ENCODE measurements at places on chromosomes 7 and 10.

DNA sequence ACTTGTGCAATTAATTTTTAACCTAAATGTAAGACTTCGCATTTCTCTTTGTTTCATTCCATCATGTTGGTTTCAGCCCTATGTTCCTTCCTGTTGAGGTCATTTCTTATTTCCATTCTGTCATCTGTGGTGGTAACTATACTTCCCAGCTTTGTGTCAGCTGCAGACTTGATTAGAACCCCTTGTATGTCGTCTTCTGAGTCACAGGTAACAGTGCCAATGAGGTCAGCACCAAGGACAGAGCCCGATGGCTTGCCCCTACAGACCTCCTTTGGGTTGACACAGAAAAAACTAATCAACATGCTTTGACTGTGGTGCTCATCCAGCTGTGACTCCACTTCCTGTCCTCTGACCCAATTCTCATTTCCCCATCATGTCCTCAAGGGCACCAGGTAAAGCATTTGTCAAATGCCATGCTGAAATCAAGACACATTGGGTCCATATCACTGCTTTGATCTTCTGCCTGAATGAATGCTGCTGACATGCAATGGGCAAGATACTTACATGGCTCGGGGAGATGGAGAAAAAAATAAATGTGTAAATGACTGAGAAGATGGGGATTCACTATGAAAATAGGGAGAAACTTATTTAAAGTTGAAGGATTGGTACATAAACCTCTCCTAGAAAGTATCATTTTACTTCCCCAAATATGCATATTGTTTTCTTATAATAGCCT, 25.6 kb upstream of the CRTAC1 start:
- no peak for DNase-seq

DNA sequence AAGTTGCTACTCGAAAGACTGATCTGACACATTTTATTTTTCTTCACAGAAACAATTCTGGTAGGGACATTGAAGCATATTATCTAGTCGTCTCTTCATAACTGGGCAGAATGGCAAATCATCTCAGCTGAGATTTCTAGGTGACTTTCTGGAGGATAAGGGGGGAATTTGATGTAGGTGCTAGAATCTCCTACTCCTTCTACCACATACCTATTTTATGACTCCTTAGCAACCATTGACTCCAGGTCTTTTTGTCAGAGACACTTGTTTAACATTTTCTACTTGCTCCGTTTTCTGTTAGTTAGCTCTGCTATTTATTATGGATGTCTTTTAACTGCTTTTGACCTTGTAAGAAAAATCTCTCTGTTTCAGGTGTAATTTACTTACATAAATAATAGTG, 380.9 kb upstream of the SEMA3C start:
- DNase-seq: no peak

DNA sequence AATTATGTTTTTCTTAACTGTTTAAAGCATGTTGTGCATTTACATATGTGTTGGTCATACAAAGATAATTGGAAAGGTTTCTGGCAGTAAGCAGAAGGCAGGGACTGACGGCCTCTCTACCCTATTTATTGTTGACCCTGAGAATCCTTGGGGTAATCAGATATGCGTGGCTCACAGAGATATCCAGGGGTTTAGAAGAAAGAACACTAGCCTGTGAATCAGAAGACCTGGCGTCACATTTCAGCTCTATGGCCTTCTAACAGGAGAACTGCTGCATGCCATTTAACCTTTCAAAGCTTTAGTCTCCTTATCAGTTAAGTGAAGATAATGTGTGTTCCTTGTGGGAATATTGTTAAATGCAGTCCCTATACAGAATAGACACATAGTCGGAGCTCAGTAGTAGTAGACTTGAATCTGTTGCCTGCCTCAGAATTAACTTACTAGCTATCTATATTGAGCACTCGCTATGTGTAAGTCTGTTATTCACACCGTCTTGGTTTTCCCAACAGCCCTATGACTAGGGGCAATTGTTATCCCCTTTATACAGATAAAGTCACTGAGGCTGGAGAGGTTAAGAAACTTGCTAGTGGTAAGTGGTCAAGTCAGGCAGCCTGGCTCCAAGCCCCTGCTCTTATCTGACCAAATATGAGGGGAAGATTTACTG, 129.6 kb upstream of the ANKRD1 start:
- DNase-seq: no peak

- DNase-seq: no peak
Measured at GRCh38 chr10:84375011-84375410, 46.6 kb downstream of the CCSER2 start.

DNA sequence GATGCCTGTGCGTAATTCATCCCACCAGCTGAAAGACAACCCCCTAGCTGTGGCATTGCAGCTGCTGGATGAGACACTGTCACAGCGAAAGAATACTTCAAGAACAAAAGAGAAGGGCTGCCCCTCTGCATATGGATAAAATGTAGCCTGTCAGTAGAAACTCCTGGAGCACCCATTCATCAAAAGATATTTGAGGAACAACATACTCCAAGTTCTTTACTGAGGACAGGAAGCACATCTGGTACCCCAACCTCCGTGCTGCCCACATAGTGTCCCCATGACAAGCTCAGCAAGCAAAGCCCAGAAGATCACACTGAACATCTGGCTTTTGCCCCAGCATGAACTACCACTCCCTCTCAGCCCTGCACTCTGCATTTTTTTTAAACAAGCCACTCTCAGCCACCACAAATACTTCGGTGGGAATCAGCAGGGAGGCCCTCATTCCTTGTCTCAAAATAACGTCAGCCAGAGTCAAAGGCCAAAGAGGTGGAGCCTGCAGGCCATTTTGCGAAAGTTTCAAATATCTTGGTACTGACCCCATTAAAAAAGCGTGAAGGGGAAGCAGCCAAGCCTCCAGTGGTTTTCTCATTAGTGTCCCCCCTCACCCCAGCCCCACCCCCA, 1.7 kb downstream of the CREB3L2 start:
- DNase-seq: no peak

GRCh38 chr10:95474228-95475002, 86.8 kb downstream of the SORBS1 start:
- DNase-seq: no peak

DNA sequence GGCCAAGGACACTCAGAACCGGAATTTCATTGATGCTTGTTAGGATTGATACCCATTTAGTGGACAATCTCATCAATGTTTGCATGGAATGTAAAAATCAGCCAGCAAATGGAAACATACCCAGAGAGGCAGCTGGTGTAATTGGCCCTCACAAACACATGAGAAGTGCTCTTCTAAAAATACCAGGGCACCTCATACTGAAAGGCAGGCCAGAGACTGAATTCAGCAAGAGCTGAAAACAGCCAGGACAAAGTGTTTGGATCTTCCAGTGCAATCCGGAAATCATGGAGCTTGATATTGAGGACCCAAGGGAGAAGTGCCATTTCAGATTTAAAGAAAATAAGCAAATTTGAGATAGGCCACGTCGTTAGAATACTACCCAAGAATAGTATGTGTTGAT, 498.6 kb downstream of the GALNT17 start:
- no peak for DNase-seq

DNA sequence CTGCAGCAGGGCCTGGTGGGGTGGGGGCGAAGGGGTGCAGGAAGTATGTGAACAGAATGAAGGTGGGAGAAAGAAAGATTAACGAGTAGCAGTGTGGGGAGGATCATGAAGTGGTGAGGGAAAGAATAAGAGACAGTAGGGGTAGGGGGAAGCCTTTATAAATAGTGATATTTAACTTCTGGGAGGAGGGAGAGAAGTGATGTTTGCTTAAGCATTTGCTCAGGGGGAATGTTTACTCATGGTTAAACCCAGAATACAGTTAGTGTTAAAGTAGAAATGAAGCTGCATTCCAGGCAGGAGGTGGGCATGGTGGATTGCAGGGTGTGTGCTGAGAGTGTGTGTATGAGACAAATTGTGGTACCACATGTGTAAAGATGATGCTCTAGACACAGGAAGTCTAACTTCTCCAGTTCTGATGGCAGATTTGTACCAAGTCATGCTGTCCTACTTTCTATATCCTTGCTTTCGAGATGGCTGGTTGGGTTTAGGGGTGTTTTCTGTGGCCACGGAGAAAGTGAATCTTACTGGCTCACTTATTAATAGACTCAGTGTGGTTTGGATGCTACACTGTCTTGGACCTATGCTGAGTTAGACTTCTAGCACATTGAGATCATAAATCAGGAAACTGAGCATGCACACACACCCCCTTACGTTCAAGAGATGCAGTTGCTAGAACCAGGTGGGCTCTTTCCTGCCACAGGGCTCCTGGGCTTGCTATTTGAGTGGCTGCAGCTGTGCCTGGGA, 10.6 kb upstream of the DNMBP start:
- no peak for DNase-seq

DNA sequence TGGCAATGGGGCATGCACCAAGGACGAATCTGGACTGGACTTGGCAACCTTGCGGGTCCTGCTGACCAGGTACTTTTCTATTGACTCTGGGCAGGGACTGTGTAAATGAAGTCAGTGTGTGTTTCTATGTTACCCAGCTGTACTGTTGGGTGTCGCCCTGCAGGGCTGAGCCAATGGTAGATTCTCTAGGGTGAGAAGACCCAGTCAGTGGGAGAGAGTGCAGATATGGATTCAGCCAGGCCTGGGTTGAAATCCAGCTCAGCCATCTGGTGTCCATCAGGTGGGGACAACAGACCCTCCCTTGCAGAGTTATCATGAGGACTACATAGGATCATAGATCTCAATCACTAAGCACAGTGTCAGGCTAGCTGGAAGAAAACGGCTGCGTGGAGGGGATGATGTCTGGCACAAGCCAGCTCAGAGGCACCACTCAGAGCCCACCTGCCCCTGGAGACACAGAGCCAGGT, 4.9 kb upstream of the PPIF start:
- no peak for DNase-seq

GRCh38 chr7:5681423-5681822, 100.0 kb downstream of the RNF216 start:
- DNase-seq: no peak

DNA sequence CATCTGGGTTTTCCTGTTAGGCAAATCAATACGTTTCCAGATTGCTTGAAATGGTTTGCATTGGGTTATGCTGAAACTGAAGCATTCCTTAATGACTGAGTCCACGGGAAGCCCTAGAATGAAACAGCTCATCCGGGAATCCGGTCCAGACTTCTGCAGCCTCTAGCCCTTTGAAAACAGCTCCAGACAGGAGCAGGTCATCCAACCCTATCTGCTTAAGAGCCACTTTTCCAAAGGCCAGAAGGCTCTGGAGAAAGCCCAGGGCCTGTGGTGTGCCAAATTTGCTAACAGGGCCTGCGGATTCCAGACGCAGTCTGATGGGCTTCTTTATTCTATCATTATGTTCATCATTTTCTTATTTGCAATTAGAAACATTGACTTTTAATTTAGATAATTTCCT, 265.4 kb downstream of the SKIDA1 start:
- DNase-seq: no peak

GRCh38 chr7:91995391-91996105, 54.9 kb downstream of the AKAP9 start:
- DNase-seq: no peak

- DNase-seq: no peak
Measured at GRCh38 chr10:129792141-129792540, 171.9 kb downstream of the EBF3 start.

- DNase-seq: no peak
Measured at GRCh38 chr10:20648263-20648874, 248.7 kb downstream of the NEBL start.

- DNase-seq: no peak
Measured at GRCh38 chr7:98254951-98255610, 3.0 kb upstream of the TECPR1 start.

DNA sequence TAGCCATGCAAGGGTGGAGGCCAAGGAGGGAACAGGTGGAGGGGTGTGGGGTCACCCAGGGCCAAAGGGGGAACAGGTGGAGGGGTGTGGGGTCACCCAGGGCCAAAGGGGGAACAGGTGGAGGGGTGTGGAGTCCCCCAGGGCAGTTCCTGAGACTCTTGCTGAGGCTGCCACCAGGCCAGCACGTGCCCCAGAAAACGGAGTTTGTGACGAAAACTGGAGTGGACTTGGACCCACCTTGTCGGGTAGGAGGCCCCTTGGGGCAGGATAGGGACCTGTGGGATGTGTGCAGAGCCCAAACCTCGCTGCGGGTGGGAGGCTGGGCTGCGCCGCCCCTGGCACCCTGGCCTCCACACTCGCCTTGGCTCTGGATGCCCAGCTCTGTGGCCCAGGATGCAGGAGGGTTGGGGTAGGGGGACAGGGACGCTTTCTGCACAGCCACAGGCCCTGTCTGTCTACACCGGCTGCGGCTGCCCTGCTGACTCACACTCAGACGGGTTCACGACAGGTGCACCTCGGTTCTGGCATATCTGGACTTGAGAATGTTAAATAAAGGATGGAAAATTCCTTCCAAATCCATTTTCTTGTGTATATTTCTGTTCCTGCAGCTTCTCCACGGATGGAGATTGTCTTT, 562 bp upstream of the ADGRA1 start:
- no peak for DNase-seq

DNA sequence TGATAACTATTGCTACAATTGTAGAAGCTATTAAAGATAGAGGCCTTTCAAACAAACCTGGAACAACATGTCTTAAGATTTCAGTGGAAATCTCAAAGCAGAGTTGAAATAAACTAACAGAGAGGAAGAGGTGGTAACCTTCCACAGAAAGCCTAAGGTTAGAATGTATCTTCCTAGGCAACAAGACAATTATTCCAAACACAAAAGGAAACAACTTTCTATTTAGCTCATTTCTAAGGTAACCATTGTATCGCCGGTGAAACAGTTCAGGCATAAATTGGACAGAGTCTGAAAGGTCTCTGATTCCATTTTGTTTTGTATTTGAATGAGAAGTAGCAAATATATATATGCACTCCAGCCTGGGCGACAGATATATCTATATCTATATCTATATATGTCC, 30.7 kb upstream of the HYCC1 start:
- DNase-seq: no peak

- no peak for DNase-seq
Measured at GRCh38 chr7:137882806-137883205, 36.0 kb upstream of the DGKI start.

- no peak for DNase-seq
Measured at GRCh38 chr7:133623721-133624120, 370.8 kb downstream of the EXOC4 start.

GRCh38 chr7:30423788-30424505, 54.6 kb downstream of the NOD1 start:
- DNase-seq: no peak

DNA sequence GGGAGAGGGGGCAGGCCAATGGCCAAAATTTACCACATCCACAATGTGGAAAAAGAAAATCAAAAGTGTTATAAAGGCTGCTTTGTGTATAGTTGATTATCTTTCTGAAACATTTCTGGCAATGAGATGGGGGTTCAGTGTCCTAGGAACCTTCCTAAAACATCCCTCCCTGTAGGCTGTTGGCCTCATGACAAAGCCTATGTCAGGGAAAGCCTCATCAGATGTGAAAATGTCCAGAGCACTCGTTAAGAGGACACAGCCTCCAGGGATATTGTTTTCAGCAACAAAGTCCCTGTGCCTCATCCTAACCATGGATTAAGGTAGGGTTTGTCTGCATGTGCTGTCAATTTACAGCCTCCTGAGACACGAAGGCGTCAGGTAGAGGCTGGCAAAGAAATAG, 17.0 kb downstream of the SUN3 start:
- no peak for DNase-seq

Data from activated T-helper 9 cell treated with anti-CD3 and anti-CD28 coated beads, Interleukin-2, amount 50 U/mL, for 16 hours (primary cell).